Activated CD4-positive, CD25-positive, alpha-beta regulatory T cell treated with anti-CD3 and anti-CD28 coated beads, Interleukin-2, amount 50 U/mL, for 24 hours (primary cell): ENCODE measurements at places on chromosomes 6 and 20.

- no peak for ATAC-seq
These were observed 20.7 kb downstream of the PRPF6 start for GRCh38 chr20:64001607-64002011.

- no peak for ATAC-seq
These were observed 3.9 kb upstream of the LAMA5 start for GRCh38 chr20:62370807-62371587.

- ATAC-seq = no peak
These were observed 141.5 kb downstream of the BMP7 start for GRCh38 chr20:57124800-57125517.

DNA sequence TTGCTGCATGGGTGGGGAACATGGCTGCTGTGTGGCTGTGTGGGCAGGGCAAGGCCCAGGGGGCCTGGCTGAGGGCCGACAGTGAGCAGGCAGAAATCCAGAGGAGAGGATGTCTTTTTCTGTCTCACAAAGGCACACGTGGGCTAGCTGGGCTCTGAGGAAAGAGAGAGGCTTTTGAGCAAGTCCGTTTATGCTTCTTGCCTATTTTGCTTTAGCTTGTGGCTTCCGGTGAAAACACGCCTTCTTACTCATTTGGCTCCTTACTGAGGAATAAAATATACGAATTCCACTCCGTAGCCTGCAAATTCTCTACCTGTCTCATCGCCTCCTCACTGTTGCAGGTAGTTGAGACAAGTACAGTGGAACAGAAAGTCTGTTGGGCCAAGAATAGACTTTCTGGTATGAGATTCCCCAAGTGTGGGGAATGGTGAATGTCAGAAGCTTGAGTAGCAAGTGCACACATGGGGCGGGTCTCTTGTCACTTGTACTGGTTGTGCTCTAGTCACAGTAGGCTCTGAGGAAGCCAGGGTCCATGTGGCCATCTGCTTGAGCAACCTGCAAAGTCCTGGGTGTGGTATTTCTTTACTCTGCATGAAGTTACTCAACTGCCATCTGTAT is 28.4 kb downstream of the WRNIP1 start:
- peak; percentile 28 for ATAC-seq

DNA sequence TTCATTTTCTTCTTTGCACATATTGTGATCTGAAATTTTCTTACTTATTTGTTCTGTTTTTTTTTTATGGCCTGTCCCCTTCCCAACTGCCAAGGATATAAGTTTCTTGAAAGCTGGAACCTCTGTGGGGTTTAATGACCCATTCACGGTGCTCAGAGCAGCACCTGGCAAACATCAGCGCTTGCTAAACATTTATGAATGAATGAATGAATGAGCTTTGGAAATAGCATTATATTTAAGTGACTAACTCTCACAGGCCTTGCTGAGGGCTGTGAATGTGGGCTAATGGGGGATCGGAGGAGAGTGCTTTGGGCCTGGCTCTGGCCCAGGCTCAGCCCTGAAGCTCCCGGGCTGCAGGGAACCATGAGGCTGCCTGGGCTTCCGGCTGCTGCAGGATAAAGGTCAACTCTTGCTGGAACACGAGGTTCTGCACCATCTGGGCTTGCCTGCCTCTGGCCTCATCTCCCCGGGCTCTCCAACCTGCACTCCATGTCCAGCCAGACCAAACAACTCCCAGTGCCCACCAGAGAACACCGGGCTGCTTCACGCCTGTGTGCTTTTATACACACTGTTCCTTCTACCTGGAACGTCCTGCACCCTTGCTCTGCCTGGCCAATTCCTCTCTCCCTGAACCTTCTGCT is 14.6 kb upstream of the ARMC12 start:
- no peak for ATAC-seq

- peak; percentile 74 for ATAC-seq
These were observed 83.7 kb upstream of the MPC1 start for GRCh38 chr6:166466178-166467122.

- peak; percentile 38 for ATAC-seq
These were observed 9.0 kb downstream of the POLH start for GRCh38 chr6:43584892-43585570.

GRCh38 chr20:20456741-20457140 is 88.8 kb downstream of the INSM1 start:
- ATAC-seq = no peak

DNA sequence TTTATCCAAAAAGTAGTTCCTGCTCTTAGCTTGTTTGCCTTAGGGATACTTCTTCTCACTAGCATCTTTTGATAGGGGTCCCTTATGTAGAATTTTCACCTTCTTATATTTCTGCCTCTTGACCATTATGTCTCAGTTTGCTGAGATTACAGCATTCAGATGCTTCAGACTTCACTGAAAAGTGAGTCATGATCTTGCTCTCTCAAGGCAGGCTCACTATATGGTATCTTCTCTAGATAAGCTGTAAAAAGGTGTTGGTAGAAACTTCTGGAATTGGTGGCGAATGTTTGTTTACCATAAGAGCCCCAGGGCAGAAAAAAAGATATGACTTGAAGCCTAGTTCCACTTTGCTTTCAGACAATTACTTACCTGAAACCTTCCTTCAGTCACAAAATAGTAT is 19.7 kb downstream of the GTPBP2 start:
- no peak for ATAC-seq
